ENCODE measurements at places on chromosomes 1 and 21.

DNA sequence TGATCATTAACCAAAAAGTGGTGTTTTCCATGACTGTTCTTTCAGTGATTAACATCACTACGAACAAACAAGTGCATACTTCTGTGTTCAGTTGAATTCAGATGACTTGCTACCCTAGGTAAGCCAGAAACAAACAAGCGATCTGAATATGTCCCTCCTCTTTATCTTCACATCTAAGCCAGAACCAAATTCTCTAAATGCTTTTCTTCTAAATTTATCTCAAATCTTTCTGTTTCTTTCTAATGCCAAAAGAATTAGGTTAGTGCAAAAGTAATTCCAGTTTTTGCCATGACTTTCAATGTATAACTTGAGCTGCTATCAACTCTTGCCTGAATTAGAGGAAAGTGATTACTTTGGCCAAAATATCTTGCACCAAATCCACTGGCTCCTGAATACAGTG lies 481.2 kb downstream of the COL11A1 start:
- no peak for DNase-seq

- DNase-seq = no peak
Measured at GRCh38 chr1:10812387-10812915, 16.0 kb upstream of the CASZ1 start.

- DNase-seq = no peak
Measured at GRCh38 chr1:167871331-167871730, 42.6 kb downstream of the ADCY10 start.

GRCh38 chr1:94746635-94747525 lies 73.3 kb upstream of the SLC44A3 start:
- no peak for DNase-seq

- DNase-seq = no peak
Measured at GRCh38 chr1:155320661-155321617, at the start of gene RUSC1. Gene RUSC1 (plus strand): TSS chr1:155320894. CDS start chr1:155321774, 880 bp downstream.

DNA sequence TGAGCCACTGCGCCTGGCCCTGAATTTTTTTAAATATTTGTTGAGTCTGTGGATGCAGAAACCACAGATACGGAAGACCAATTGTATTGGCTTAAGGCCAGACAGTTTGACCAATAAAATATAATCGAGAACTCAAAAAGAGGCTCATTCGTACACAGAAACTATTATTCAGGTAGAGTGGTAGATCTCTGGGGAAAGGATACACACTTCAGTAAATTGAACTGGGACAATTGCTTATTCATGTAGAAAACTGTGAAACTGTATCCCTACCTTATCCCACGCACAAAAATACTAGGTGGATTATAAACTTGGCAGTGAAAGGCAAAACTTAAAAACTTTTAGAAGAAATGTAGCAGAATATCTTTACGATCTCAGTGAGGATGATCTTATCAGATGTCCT lies 25.0 kb upstream of the SHE start:
- no peak for DNase-seq

- no peak for DNase-seq
Measured at GRCh38 chr1:5374192-5374591, 618.0 kb downstream of the NPHP4 start.

GRCh38 chr1:235199441-235199840 lies 38.4 kb upstream of the RBM34 start:
- no peak for DNase-seq

GRCh38 chr1:158078569-158079080 lies 85.2 kb downstream of the KIRREL1 start:
- no peak for DNase-seq

- no peak for DNase-seq
Measured at GRCh38 chr1:50243939-50244338, 135.2 kb downstream of the ELAVL4 start.

DNA sequence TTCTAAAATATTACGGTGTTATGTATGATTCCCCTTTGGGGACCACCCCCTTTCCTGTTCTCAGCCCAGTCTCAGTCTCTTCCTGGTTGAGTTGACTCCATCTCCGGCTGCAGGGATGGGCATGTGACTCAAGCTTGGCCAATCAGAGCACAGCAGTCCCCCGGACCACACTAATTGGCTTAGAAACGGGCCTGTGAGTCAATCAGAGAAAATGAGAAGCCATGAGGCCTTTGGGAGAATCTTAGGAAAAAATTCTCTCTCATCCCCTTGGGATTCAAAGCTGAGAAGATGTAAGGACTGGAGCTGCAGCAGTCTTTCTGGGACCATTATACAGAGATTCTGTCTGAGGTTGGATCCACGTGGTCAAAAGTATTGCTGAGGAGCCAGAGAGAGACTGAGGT lies 10.7 kb upstream of the FHAD1 start:
- no peak for DNase-seq

DNA sequence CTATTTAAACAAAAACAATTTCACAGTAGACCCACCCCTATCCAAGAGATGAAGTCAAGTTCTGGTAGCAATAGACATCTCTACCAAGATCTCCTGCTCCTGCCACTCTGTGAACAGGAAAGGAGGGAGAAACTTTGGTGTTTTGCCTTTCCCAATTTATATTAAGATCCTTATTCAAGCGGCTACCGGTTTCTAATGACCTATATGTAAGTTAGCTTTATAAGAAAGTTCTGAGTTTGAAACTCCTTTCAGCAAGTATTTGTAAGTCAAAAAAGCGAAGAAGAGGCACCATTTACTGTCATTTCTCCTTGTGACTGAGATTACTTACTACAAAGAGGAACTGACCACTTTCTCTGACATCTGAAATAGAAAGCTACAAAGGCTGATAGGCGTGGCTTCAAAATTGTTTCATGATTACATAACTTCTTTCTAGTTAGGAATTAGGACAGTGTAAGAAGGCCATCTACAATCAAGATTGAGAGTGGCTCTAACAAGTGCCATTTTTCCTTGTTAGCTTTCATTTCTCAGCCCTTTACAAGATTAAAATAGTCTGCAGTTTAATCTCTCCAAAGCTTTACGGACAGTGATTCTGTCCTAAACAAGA lies at the start of gene MNDA:
TSS of gene MNDA (plus strand) at position 448 of the 604 bp plus-strand sequence. CDS start 10,803 bp downstream, outside the sequence.
- DNase-seq = no peak

GRCh38 chr1:58094221-58094620 lies 452.3 kb downstream of the OMA1 start:
- DNase-seq = no peak

DNA sequence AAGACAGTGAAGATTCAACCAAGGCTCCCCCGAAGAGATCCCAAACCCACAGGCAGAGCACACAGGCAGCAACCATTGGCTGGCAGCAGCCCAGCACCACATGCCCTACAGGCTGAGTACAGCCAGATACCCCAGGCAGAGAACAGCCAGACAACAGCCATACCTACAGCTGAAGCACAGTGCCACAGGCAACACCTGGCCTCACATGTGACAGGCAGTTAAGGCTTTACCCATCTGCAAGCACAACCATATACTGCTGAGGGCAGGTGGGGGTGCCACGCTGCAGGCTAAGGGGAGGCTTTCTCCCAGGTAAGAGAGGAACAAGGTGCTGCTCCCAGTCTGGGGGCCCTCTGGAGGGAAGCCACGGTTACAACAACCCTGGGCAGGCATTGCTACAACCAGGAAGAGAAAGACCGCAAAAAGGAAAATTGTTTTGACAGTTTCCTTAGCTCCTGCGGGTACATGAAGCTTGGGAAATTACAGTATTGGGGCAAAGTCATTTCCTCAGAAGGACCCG lies 12.3 kb downstream of the CHIT1 start:
- no peak for DNase-seq

- DNase-seq = no peak
Measured at GRCh38 chr1:18384471-18384870, 96.3 kb upstream of the KLHDC7A start.

- no peak for DNase-seq
Measured at GRCh38 chr1:118716775-118717174, 271.4 kb downstream of the TBX15 start.

All from NCI-H1694 treated with DMSO at 0.1 percent for 48 hours (cell line).